ENCODE measurements at places on chromosomes 3 and 15.
A peak's percentile ranks its signal among the peaks of the same experiment; 100 is the strongest.

GRCh38 chr3:115169808-115170207 is 22.7 kb upstream of the ZBTB20 start:
- no peak overlapping the region for H3K27ac ChIP-seq
- no peak for DNase-seq
- no peaks in the 10 kb centered on the region for H3K4me1 ChIP-seq
- H3K4me3 ChIP-seq, result no peak overlapping the region

DNA sequence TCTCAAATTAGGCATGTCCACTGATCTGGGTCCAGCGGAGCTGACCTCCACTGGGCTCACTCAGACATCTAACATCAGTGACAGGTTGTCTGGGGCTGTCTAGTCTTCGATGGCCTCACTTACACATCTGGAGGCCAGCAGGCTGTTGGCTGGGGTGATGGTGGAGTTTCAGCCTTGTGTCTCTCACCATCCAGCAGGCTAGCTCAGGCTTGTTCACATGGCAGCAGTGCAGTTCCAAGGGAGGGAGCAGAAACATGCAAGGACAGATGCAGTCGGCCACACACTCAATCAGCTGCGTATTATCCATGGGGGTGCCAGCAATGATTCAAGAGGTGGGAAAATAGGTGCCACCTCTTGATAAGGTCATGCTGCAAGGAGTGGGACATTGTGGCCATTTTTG is 292.5 kb downstream of the SHQ1 start:
- no peaks in the 10 kb centered on the region for H3K4me1 ChIP-seq
- H3K27me3 ChIP-seq, result no peaks in the 10 kb centered on the region
- no peak overlapping the region for H3K4me3 ChIP-seq
- peaks cover 6% of the 10 kb centered on the region for H3K36me3 ChIP-seq
- no peak overlapping the region for H3K27ac ChIP-seq

GRCh38 chr3:154486949-154487348 is 57.0 kb upstream of the GPR149 start:
- no peak overlapping the region for H3K27ac ChIP-seq
- H3K4me3 ChIP-seq, result no peak overlapping the region
- H3K4me1 ChIP-seq, result no peaks in the 10 kb centered on the region
- H3K27me3 ChIP-seq, result no peaks in the 10 kb centered on the region
- no peaks in the 10 kb centered on the region for H3K36me3 ChIP-seq

GRCh38 chr15:73282567-73283365 is 86.0 kb downstream of the HCN4 start:
- no peaks in the 10 kb centered on the region for H3K27me3 ChIP-seq
- no peaks in the 10 kb centered on the region for H3K4me1 ChIP-seq
- H3K36me3 ChIP-seq, result no peaks in the 10 kb centered on the region

GRCh38 chr3:172357850-172358754 is 90.2 kb downstream of the GHSR start:
- DNase-seq, result peak; percentile 45
- H3K4me3 ChIP-seq, result no peak overlapping the region
- H3K27me3 ChIP-seq, result no peaks in the 10 kb centered on the region
- peaks cover 60% of the 10 kb centered on the region for H3K36me3 ChIP-seq

- no peak overlapping the region for H3K27ac ChIP-seq
- DNase-seq, result peak; percentile 76
- no peaks in the 10 kb centered on the region for H3K36me3 ChIP-seq
- peaks cover 15% of the 10 kb centered on the region for H3K4me1 ChIP-seq
- H3K4me3 ChIP-seq, result no peak overlapping the region
- no peaks in the 10 kb centered on the region for H3K27me3 ChIP-seq
Observed at GRCh38 chr3:32176989-32177701, 61.3 kb upstream of the CMTM8 start.
